ENCODE measurements at places on chromosomes 2 and 18.

DNA sequence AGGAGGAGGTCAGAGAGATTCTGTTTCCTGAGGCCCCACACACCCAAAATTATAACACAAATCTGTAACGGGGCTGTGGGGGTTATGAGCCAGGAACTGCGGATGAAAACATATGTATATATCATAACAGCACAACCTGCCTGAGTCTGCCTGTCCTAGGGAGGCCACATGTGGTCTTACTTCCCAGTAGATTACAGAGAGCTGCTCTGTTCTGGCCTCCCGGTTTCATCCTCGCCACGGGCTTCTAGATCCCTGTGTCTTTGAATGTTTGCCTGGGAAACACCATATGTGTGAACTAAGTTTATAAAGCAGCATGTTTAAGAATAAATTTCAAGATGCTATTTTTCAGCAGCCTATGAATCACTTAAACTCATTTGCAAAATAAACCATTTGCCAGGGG lies 124.0 kb downstream of the TMEM200C start:
- no peak overlapping the region for H3K4me3 ChIP-seq
- H3K27ac ChIP-seq = no peak overlapping the region
- no peaks in the 10 kb centered on the region for H3K36me3 ChIP-seq
- H3K27me3 ChIP-seq = no peaks in the 10 kb centered on the region

DNA sequence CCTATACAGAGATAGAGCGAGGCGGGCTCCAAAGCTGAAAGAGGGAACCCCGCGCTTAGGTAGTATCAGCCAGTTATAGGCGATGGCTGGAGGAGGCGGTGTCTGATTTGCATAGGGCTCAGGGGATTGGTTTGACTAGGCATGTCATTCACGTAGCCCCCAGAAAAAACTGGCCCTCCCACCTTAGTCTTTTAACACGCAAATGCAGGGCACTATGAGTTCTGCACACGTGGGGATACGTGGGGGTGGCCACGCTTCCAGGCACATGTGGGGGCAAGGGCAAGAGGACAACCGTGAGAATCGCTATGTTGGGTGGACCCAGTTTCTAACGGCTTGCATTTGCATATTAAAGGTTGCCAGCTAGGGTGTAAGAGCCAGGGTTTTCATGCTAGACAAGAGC lies 56.7 kb upstream of the MSTN start:
- H3K4me1 ChIP-seq = no peaks in the 10 kb centered on the region
- peak; percentile 43 for DNase-seq
- H3K27me3 ChIP-seq = peaks cover 3% of the 10 kb centered on the region
- H3K4me3 ChIP-seq = no peak overlapping the region

GRCh38 chr2:186460465-186460864 lies 25.6 kb upstream of the ZC3H15 start:
- H3K4me3 ChIP-seq = no peak overlapping the region
- no peak for DNase-seq
- no peaks in the 10 kb centered on the region for H3K36me3 ChIP-seq
- H3K4me1 ChIP-seq = no peaks in the 10 kb centered on the region

DNA sequence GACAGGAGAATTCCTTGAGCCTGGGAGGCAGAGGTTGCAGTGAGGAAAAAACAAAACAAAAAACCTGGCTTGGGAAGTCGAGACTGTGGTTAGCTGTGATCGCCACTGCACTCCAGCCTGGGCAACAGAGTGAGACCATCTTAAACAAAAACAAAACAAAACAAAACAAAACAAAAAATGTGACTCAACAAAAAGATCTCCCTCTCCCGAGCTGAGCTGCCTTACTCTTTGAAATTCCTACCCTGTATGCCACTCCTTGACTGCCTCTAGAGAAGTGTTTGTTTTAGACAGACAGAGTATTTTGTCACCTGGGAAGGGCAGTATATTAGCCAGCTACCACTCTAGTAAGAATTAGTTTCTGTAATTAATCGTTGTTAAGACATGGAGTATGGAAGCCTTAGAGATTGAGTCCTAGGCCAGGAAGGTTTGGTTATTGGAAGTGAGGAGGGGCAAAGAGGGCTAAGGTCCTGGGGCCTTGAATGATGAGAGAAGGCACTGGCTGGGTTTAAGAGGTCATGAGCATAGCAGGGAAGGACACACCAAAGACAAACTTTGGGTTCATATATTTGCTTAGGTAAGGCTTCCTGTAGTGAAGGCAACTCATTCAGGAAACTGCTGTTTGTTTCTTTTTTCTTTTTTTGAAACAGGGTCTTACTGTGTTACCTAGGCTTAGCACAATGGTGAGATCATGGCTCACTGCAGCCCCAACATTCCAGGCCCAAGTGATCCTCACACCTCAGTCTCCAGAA lies 56.0 kb downstream of the HAUS1 start:
- H3K27me3 ChIP-seq = peaks cover 13% of the 10 kb centered on the region
- no peak for DNase-seq
- peaks cover 9% of the 10 kb centered on the region for H3K36me3 ChIP-seq
- H3K27ac ChIP-seq = no peak overlapping the region

- no peak overlapping the region for H3K27ac ChIP-seq
- no peak overlapping the region for H3K4me3 ChIP-seq
- no peak for DNase-seq
- H3K4me1 ChIP-seq = no peaks in the 10 kb centered on the region
- H3K36me3 ChIP-seq = peaks cover 2% of the 10 kb centered on the region
Observed at GRCh38 chr2:207110310-207110709, 55.4 kb downstream of the KLF7 start.
